EH (cell line): ENCODE measurements at places on chromosomes 12 and 14.

DNA sequence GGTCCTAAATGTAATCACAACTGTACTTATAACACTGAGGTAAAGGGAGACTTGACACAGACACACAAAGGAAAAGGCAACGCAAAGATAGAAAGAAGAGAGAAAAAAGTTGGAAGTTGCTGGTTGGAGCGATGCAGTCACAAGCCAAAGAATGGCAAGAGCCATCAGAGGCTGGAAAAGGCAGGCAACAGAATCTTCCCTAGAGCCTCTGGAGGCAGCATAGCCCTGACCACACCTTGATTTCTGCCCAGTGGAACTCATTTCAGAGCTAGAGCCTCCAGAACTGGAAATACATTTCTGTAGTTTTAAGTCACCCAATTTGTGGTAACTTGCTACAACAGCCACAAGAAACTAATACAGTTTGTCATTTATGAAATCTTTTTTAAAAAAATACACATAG, 89.2 kb downstream of the PUS7L start:
- no peak for DNase-seq

DNA sequence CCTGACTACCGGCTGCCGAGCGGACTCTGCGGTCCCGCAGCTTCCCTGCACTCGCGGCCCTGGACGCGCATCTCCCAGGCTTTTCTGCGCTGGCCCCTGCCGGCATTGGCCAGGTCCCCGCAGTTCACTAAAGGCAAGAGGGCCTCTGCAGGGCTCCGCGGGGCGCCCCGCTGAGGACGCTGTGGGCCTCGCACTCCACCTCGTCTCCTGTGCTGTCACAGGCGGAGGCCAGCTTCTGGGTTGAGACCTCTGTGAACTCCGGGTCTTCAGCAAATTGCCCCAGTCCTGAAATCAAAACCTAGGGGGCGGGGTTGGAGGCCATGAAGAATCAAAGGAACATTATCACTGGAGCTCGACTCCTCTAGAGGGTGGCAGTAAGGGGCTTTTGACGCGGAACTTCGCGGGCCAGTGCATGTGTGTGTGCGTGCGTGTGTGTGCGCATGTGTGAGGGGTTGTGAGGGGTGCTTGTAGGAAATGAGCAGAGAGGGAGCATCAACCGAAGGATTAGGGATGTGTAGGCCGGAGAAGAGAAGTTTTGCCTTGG, 68.5 kb upstream of the CAPRIN2 start:
- DNase-seq: no peak

- no peak for DNase-seq
These were observed 23.2 kb upstream of the ASPG start for GRCh38 chr14:104062281-104062680.

GRCh38 chr14:41062826-41063225, 543.9 kb upstream of the LRFN5 start:
- DNase-seq: no peak

- DNase-seq: no peak
These were observed 66.7 kb downstream of the RESF1 start for GRCh38 chr12:32025906-32026305.

GRCh38 chr12:108282676-108283075, 56.4 kb downstream of the CMKLR1 start:
- DNase-seq: no peak

- DNase-seq: no peak
These were observed 324.5 kb downstream of the PCNX1 start for GRCh38 chr14:71231521-71232393.

GRCh38 chr14:45810152-45810872, 557.3 kb upstream of the MIS18BP1 start:
- no peak for DNase-seq

GRCh38 chr12:29714966-29715365, 68.8 kb downstream of the TMTC1 start:
- DNase-seq: no peak

DNA sequence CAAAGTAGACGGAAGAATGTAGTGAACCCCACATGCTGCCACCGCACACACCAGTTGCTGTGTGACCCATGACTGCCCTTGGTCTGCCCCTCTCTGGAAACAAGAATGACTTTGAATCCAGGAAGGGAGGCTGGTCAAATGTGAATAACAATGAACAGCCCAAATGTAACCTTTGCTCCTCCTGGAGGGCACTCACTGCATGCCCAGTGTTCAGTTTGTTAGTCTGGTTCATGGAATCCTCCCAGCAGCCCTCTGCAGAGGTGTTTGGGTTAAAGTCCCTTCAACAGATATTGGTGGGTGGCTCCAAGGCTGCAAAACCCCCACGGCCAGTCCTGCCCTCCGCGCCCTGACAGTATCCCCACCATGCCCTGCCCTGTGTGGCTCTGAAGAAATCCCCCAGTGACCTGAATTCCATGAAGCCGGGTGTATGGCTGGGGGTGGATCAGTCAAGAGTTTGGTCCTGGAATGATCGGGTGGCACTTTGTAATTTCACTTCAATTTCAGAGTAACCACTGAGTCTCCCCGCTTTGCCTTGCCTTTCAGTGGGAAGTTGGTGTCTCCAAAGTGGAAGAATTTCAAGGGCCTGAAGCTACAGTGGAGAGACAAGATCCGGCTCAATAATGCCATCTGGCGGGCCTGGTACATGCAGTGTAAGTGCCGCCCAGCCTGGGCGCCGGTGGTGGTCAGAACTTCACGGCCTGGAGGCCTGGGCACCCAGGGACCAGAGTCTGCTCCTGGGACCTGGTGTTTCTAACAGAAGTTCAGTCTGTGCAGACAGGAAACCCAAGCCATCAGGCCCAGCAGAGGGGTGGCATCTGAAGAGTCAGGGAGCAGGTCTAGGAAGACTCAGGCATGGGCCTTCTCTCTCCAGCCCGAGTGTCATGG, 47.1 kb downstream of the IL31 start:
- no peak for DNase-seq

- DNase-seq: no peak
These were observed 117.5 kb downstream of the DACT1 start for GRCh38 chr14:58755031-58755925.

DNA sequence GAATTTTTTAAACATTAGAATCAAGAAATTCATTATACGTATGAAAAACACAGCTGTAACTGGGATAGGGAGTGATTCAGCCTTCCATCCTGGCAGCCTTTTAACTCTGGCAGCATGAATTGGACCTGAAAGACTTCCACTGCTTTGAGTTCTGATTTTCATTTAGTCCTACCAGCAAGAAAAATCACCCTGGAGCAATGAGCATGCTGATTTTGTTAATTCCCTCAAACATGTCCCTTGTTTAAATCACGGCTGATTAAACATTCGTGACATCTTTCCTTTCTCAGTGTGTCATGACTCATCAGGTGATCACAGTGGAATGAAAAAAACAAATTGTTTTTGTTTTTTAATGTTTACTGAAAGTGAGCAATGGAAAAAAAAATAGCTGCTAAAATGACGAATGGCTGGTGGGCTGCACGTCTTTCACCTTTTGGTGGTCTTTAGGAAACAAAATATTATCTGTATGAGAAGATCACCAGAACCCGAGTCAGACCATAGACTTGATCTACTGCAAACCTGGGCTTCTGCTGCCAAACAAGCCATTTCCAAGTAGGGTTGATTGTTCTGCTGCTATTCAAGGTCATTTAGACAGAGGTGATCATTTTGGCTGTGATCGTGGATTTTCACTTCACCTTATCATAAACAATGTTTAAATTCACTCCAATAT, 67.0 kb upstream of the CAND1 start:
- DNase-seq: no peak

DNA sequence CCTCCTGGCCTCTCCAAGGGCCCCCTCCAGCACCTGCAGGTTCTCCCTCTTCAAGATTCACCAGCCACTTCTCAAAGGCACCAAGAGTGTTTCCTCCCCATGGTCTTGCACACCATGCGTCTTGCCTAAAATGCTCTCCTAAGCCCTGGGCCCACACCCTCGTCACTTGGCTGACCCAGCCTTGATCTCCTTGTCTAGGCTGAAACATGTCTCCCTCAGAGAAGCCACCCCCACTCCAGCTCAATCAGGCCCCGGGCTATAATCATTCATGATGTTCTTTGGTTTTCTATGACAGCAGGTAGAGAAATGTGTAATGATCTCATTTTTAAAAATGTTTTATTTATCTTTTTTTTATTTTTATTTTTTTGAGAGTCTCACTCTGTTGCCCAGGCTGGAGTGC, 88.1 kb downstream of the EFCAB11 start:
- DNase-seq: no peak
